ENCODE measurements at places on chromosomes 11 and 22.

DNA sequence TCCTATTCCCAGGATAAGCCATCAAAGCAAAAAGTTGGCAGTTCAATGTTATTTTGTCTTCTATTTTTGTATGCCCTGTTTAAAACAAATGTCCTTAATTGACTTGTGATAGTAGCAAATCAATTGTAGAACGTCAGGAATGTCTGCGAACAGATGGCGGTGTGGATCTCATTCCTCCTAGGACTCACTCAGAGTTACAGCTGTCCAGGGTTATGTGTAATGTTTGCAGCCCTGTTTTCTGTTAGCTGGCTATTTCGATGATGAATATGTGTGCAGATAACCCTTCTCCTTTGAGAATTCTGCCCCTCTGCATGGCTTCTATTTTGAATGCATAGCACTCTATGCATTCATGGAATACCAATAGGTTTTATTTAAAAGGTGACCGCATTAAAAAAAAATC, 1248.0 kb upstream of the CNTN5 start:
- no peak for DNase-seq

GRCh38 chr22:22109693-22110466, 127.3 kb upstream of the TOP3B start:
- no peak for DNase-seq

GRCh38 chr11:23765682-23766252, 731.1 kb upstream of the LUZP2 start:
- DNase-seq: no peak

GRCh38 chr11:73186294-73186850, 31.7 kb upstream of the P2RY2 start:
- DNase-seq: peak; percentile 83

GRCh38 chr11:75615751-75616150, 53.1 kb downstream of the MAP6 start:
- DNase-seq: no peak

DNA sequence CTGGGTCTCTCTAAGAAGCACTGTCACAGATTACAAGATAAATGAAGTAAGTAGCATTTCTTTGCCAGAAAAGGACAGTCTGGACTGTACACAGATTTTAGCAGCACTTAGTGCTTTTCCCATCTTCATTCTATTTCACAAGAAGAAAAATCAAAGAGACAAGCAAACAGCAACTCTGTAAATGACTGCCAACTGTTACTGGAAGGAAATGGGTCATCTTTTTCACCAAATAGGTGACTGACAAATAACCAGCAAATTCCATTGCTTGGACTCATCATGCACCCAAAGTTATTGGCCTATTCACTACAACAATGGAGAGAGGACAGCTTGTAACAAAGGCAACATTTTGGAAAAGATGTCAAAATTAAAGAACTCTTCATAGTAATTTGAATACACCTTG, 28.9 kb upstream of the CARD18 start:
- peak; percentile 35 for DNase-seq

- DNase-seq: peak; percentile 86
These were observed 151.7 kb downstream of the SWAP70 start for GRCh38 chr11:9815486-9816136.

DNA sequence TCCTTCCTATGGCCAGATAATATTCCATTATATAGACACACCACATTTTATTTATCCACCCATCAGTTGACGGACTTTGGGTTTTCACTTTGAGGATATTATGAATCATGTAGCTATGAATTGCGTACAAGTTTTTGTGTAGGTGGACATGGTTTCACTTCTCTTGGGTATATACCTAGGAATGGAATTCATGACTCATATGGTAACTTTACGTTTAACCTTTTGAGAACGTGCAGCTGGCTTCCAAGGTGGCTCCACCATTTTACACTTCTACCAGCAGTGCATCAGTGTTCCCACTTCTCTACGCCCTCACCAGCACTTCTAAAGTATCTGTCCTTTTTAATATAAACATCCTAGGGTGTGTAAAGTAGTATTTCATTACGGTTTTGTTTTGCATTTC, 112.0 kb downstream of the PLEKHA7 start:
- peak; percentile 83 for DNase-seq

DNA sequence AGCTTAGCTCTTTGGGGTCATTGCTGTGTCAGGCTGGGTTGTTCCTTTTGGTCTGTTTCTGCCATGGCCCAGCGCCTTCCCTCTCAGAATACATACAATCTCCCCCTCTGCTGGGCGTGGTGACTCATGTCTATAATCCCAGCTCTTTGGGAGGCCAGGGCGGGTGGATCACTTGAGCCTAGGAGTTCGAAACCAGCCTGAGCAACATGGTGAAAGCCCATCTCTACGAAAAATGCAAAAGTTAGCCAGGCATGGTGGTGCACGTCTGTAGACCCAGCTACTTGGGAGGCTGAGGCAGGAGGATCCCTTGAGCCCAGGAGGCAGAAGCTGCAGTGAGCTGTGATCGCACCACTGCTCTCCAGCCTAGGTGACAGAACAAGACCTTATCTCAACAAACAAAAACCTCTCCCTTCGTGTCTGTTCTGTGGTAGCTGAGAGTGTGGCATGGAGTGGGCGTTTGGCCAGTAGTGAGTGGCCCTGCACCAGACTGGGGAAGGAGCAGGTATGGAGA, 46.7 kb upstream of the RAB1B start:
- DNase-seq: peak; percentile 4

- DNase-seq: no peak
These were observed 635 bp upstream of the LDHA start for GRCh38 chr11:18393581-18394274.

GRCh38 chr11:36635066-36635862, 37.2 kb upstream of the RAG2 start:
- DNase-seq: no peak

DNA sequence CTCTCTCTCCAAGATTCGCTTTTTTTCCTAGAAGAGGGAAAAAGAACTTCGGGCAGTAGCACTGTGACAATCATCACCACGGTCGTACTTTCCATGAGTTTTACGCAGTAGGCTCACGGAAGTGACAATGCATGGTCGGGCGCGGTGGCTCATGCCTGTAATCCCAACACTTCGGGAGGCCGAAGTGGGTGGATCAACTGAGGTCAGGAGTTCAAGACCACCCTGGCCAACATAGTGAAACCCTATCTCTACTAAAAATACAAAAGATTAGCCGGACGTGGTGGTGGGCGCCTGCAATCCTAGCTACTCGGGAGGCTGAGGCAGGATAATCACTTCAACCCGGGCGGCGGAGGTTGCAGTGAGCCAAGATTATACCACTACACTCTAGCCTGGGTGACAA, 23.4 kb downstream of the GRAP2 start:
- no peak for DNase-seq

DNA sequence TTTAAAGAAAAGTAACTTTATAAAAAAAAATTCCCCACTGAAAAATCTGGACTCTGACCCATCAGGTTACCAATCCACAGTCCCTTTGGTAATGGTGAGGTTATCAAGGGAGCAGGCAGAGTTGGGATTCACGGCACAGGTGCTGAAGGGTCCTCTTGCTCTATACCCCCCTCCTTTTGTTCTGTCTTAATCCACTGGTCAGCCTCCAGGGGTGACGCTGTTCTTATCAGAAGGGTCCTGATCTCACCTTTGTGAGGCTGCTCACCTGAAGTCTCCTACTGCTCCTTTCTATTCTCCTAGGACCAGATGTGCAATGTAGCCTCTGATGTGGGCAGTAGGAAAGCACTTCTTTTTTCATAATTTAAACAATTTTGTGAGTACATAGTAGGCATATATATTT, 80.6 kb upstream of the E2F8 start:
- DNase-seq: no peak

- no peak for DNase-seq
These were observed 37.6 kb downstream of the NAT10 start for GRCh38 chr11:34143048-34143447.

DNA sequence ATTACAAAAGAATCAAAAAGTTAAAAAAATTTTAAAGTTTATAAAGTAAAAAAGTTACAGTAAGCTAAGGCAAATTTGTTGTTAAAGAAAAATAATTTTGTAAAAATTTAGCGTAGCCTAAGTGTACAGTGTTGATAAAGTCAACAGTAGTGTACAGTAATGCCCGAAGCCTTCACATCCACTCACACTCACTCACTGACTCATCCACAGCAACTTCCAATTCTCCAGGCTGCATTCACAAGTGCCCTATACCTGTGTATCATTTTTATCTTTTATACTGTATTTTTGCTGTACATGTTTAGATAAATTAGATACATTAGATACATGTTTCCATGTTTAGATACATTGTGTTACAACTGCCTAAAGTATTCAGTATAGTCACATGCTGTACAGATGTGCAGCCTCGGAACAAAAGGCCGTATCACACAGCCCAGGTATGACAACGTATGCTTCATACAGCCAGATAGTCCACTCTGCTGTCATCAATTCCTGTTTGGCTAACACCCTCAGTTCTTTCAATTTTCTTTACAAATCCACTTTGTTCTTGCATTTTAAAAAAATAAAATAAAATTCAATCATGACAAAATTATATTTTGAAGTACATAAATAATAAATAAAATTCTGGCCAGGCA, 80.7 kb downstream of the RBFOX2 start:
- DNase-seq: peak; percentile 49

DNA sequence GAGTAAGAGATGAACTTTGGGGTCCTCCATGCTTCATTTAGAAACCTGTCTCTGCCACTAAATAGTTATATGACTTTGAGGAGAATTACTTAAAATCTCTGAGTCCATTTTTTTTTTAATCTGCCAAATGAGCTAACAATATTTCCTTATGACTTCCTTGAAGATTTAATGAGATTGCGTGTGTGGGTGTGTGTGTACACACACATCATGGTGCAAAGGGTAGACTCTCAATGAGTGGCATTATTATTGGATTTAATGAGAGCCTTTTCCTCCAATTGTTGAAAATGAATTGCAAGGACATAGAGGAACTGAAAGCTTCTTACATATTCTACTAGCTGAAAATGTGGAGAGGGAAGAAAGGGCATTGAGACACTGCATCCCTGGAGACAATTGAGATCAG, 573.5 kb upstream of the LUZP2 start:
- no peak for DNase-seq

DNA sequence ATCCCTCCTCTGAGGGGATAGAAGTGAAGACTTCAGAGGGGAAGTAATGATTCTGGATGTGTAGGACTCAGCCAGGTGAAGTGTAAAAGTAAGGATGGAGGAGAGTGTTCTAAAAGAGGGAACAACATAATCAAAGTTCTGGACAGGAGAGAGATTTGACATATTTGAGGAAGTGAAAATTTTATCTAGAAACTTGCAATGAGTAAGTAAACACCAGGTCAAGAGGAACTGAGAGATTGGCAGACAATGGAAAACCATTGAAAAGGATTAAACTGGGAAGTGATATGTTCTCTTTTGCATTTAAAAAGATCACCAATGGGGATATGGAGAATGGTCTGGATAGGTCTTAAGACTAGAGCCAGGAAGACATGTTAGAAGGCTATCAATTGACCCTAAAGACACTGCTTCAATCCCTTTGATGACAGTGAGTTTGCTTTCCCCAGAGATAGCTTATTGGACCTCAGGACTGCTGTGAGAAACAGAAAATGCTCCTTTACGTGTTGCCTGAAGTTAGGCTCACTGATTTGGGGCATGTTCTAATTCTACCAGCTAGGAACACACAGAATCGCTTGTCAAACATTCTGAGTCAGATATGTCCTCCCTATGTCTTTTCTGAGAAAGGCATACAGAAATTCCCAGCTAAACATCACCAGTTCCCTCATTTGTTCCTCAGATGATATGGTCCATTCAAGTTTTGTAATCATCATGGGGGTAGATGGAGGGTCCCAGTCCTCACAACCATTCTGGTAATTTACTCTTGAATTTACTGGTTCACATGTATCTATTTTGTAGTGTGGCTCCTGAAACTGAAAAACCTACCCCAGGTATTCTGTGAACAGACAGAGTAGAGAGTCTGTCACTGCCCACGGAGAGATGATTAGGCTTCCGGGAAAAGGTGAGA, 144.9 kb downstream of the MAML2 start:
- no peak for DNase-seq

- no peak for DNase-seq
These were observed 5.3 kb upstream of the CD44 start for GRCh38 chr11:35133656-35134055.

DNA sequence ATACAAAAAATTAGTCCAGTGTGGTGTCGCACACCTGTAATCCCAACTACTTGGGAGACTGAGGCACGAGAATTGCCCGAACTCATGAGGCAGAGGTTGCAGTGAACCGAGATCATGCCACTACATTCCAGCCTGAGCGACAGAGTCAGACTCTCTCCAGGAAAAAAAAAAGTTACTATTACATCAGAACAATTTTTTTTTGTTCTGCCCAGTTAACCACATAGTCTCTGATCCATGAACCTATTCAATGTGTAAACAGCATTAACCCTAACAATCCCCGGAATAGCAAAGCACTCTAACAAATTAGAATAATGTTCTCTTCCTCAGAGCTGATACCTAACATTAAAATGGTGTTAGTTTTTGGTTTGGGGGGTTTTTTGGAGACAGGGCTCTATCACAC, 4.6 kb downstream of the NARS2 start:
- no peak for DNase-seq

DNA sequence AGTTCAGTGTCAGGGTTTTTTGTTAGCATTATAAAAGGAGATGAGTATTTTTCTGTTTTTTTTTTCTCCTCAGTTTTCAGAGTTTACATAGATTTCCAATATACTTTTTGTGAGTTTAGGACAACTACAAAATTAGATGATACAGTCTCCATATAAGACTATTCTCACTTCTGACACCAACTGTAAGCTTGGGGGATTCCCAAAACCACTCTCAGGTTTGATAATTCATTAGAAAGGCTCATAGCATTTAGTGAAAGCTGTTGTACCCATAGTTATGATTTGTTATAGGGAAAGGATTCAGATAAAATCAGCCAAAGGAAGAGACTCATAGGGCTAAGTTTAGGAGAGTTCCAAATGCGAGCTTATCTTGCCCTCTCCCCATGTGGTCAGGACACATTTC, 24.1 kb downstream of the CUL5 start:
- no peak for DNase-seq

Measured in MCF 10A (cell line).